Activated naive CD8-positive, alpha-beta T cell treated with anti-CD3 and anti-CD28 coated beads, Interleukin-2, amount 50 U/mL, for 24 hours (primary cell): ENCODE measurements at places on chromosomes 3 and 15.

- peak; percentile 67 for DNase-seq
Measured at GRCh38 chr15:55789066-55789660, 46.2 kb upstream of the PRTG start.

DNA sequence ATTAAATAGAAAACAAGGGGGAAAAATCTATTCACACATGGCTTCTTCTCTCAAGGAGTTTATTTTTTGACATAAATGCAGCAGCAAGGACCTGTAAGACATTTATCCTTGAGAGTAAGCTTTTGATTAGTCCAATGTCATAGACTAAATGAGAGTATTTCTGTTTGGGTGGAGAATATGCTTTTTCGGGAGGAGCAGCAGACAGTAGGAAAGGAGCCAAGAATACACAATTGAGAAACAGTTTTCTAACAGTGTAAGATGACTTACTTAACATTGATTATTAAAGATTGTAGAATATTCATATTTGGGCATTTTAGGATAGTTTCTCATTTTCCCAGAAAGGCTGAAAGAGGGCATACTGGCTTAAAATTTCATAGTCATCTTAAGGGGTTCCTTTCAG, 65.9 kb upstream of the PAQR5 start:
- no peak for DNase-seq

GRCh38 chr3:50737193-50737905, 62.6 kb downstream of the DOCK3 start:
- DNase-seq, result no peak

DNA sequence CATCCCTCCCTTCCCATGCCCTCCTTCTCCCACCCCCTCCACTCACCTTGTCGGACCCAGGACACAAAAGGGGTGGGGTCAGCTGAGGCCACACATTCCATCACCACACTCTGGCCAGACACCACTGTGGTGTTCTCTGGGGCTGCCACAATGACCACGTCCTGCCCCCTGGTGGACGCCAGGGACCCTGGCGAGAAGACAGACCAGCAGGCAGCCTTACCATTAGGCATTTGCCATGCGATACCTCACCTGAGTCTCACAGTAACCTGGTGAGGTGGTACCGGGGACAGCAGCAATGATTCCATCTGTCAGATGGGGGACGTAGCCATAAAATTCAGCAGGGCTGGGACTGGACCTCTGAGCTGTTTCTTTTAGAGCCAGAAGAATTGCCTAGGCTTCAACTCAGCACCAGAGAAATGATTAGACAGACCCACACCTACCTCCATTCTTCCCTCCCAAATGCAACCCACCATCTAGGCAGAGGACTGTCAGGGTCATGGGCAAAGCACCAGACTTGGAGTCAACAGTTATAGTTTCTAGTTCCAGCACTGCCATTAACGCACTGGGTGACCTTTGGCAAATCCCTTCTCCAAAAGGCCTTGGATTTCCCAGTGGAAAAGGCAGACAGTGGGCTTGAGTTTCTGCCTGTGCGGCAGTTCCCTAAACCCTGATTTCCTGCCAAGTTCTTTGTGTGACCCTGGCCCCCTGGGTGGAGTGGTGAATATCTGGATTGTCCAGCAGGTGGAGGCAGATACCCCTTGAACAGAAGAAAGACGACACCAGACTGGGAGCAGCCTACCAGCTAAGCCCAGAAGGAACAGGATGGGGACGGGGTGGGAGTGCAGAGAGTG, 21.8 kb downstream of the IGDCC4 start:
- DNase-seq, result peak; percentile 64

GRCh38 chr3:139835830-139836683, 98.9 kb upstream of the CLSTN2 start:
- no peak for DNase-seq
